Thyroid gland (tissue), 4 donors: ENCODE measurements at places on chromosomes 12 and 14.
A peak's percentile ranks its signal among the peaks of the same experiment; 100 is the strongest.

GRCh38 chr14:57383125-57383745 is 7.2 kb upstream of the NAA30 start:
- no peaks in the 10 kb centered on the region for H3K27me3 ChIP-seq
- no peak overlapping the region for H3K27ac ChIP-seq
- H3K4me1 ChIP-seq: peaks cover 10% of the 10 kb centered on the region
- no peak for DNase-seq
- H3K36me3 ChIP-seq: no peaks in the 10 kb centered on the region

DNA sequence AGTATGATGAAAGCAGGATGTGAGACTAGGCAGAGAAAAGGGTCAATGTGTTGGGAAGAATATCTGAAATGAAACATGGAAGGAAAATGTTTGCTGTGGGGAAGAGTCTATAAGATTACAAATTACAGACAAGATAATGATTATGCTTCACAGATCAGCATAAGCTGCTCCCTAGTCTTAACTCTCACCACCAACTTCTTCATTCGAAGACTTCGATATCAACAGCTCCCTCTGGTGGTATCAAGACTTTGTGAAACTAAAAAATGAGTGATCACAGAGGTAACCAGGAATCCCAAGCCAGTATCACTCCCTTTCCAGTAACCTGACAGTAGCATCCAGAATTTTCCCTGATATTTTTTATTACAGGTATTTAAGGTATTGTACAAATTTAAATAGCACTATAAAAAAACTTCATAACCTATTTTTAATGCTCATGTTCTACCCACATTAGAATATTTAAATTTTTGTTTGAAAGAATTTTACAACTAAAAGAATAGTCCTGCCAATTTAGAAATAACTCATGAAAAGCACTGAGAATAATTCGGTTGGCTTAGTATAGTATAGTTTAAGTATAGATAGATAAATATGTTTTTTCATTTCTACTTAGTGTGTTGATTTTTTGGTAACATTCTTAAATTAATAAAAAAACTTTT is 84.4 kb downstream of the C2CD5 start:
- H3K27ac ChIP-seq: no peak overlapping the region
- H3K4me1 ChIP-seq: no peaks in the 10 kb centered on the region
- H3K4me3 ChIP-seq: no peak overlapping the region
- H3K27me3 ChIP-seq: no peaks in the 10 kb centered on the region
- no peak for DNase-seq

DNA sequence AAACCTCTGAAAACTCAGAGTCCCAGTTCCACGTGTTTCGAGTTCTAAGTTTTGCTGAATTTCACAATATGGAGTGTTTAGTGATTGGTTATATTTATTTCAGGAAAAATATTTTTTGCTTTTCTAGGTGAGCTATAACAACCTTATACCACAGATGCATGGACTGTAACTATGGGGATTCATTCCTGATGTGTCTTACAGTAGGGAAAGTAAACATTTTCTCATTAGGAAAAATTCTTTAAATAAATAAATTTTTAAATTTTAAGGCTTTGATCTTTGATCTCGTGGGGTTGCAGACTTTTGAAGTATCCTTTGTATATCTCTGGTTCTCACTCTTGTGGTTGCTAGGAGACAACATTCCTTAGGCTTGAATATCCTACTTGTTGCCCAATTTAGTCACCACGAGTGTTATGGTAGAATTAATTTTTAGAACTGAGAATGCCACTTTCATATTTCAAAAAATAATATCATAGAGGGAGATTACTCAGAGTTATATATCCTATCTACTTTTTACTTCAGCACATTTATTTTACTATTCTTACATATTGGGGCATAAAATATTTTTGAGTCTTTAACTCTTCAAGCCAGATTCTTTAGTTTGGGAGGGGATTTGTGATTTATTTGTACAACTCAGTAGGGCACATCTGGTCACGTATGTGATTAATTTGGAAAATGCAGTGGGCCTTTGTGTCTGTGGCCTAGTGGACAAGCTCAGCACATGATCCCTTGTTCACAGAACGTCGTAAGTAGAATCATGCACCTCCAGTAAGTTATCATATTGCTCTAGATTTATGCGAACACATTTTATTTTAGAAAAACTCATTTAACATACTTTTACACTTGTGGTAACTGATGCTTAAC is 224.0 kb downstream of the TTC6 start:
- no peak overlapping the region for H3K27ac ChIP-seq
- no peak for DNase-seq

DNA sequence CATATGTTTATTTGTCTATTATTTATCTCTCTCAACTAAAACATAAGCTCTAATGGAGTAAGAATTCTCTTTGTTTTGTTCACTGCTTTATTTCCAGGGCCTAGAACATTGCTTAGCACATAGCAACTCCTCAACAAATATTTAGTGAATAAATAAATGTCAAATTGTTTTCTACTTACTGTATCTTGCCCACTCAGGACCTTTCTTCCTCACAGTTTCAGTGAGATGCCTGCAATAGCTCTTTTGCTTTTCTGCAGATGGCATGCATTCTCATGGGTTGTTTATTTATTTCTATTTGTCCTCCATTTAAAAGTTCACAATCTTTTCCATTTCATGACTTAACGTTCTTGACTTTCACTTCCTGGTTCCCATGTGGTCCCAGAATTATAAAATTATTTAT is 94.9 kb upstream of the TTC7B start:
- no peaks in the 10 kb centered on the region for H3K4me1 ChIP-seq
- no peak overlapping the region for H3K4me3 ChIP-seq
- no peak overlapping the region for H3K27ac ChIP-seq
- H3K36me3 ChIP-seq: no peaks in the 10 kb centered on the region

DNA sequence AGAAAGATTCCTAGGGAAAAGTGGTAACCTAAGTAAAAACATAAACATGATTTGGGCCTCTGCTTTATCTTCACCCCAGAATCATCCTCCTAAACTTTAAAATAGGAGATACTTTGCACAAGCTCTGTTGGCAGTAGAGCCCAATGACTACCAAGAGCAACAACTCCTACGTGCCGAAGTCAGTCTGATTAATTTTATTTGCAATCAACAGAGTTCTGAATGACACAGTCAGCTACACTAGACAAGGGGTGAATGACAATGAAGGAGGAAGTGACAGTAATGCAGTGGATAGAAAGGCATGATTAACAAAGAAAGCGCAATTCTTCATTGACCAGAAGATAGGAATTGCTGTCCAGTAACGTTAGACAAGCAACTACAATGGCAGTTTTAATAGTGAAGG is 957.9 kb upstream of the USP15 start:
- no peaks in the 10 kb centered on the region for H3K27me3 ChIP-seq
- no peak overlapping the region for H3K27ac ChIP-seq
- H3K4me1 ChIP-seq: no peaks in the 10 kb centered on the region
- H3K4me3 ChIP-seq: no peak overlapping the region
- no peaks in the 10 kb centered on the region for H3K36me3 ChIP-seq

GRCh38 chr12:113271853-113272561 is 50.7 kb downstream of the TPCN1 start:
- H3K27ac ChIP-seq: peak overlapping the region; percentile 51
- peaks cover 21% of the 10 kb centered on the region for H3K4me1 ChIP-seq
- H3K27me3 ChIP-seq: no peaks in the 10 kb centered on the region
- H3K4me3 ChIP-seq: no peak overlapping the region

DNA sequence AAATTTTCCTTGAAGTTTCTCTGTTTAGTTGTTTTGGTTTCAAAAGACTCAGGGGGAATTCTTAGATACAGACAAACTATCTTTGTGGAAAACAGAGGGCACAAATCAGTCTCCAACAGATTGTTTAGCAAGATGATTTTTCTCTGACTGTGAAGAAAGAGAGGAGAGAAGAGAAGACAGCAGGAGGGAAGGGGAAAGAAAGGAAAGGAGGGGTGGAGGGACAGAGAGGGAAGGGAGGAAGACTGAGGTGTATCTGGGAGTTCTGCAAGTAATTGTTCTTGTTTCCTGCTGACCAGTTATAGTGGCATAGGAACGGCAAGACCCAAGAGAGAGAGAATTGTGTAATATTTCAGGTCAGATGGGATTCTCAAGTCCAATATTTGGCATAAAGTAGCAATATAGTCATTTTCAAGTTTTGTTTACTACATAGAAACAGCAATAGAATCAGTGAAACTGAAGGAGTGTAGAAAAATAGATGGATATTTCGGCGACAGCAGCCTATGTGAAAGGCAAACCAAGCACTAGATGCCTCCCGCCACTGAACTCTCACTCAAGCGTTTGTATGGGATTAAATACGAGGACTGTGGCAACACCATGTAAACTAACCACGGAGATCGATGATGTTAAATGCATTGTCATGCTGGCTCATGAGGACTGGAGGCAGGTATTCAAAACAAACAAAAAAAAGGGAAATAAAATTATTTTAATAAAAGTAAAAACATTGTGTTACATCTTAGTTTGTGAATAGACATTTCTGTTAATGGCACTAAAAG is 342.5 kb downstream of the SLC16A7 start:
- no peaks in the 10 kb centered on the region for H3K36me3 ChIP-seq
- H3K4me1 ChIP-seq: no peaks in the 10 kb centered on the region
- H3K27me3 ChIP-seq: no peaks in the 10 kb centered on the region
- H3K4me3 ChIP-seq: no peak overlapping the region
- no peak overlapping the region for H3K27ac ChIP-seq
- no peak for DNase-seq

DNA sequence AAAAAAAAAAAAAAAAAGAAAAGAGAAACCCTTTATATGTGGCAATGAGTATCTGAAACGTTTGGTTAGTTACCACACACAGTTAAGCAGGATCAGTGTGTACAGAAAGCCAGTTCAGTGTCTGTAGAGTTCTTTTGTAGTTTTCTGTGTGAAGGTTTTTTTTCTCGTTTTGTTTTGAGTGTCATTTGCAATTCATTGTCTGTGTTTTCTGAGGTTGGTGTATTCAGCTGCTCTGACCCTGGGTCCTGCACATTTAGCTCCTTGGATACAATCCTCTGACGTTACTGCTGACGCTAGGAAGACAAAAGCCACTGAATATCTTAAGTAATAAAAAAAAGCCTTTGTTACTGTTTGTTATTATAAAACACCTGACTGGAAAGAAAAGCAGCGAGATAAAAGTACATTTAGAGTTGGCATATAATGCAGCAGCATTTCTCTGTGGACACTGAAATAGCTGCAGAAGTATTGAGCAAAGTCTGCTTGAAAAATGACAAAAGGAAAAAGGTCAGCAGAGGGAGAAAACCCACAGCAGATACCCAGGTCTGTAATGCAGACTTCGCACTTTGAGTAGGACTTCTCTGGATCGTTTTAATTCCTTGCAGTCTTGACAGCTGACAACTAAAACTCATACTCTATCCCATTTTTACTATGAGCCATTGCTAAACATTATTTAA is 89.0 kb downstream of the POLR3B start:
- no peak overlapping the region for H3K27ac ChIP-seq
- no peak overlapping the region for H3K4me3 ChIP-seq
- H3K36me3 ChIP-seq: no peaks in the 10 kb centered on the region
- peaks cover 5% of the 10 kb centered on the region for H3K4me1 ChIP-seq

GRCh38 chr12:122610911-122611310 is 83.9 kb downstream of the KNTC1 start:
- H3K27me3 ChIP-seq: no peaks in the 10 kb centered on the region
- H3K27ac ChIP-seq: no peak overlapping the region
- no peaks in the 10 kb centered on the region for H3K36me3 ChIP-seq
- H3K4me3 ChIP-seq: no peak overlapping the region

DNA sequence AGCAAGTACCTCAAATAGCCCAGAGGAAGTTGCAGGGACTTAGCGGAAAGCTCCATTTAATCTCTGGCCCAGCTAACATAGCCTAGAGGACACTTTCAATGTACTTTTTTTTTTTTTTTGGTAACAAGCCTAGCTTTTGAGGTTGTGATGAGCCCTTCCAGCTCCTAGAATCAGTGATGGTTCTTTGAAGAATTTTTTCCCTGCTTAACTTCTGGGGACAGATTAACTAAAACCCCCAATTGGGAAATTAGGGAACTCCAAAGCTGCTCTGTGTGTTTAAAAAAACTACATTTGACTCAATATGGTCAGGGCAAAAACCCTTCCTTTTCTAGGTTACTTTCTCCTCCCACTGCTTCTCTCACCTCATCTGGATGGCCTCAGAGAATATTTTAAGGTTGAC is 23.9 kb upstream of the ITGA5 start:
- peaks cover 10% of the 10 kb centered on the region for H3K4me1 ChIP-seq
- no peaks in the 10 kb centered on the region for H3K27me3 ChIP-seq
- H3K4me3 ChIP-seq: no peak overlapping the region

GRCh38 chr12:132689227-132689626 is 1.8 kb downstream of the PXMP2 start:
- no peaks in the 10 kb centered on the region for H3K36me3 ChIP-seq
- H3K27ac ChIP-seq: no peak overlapping the region
- no peak overlapping the region for H3K4me3 ChIP-seq
- H3K27me3 ChIP-seq: no peaks in the 10 kb centered on the region
- no peak for DNase-seq

- no peaks in the 10 kb centered on the region for H3K36me3 ChIP-seq
- no peak for DNase-seq
- peaks cover 26% of the 10 kb centered on the region for H3K27me3 ChIP-seq
- H3K4me1 ChIP-seq: peaks cover 24% of the 10 kb centered on the region
- no peak overlapping the region for H3K27ac ChIP-seq
These were observed 6.8 kb downstream of the SIX6 start for GRCh38 chr14:60515511-60516289.

DNA sequence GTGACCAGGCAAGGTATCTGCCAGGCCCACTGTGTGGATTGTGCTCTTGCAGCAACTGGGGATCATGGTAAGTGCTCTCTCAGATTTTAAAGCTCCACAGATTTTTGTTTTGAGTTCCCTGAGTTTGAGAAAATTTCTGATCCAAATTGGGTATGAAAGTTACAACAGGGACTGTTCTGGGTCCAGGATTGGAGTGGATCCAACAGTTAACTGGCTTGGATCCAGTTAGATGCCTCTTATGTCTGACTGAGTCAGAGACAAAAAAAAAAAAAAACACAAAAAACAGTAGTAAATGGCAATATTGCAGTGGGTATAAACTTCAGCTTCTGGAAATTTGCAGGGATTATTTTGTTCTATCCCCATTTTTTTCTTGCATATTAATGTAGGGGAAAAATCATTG is 598.8 kb downstream of the C12orf50 start:
- DNase-seq: no peak
- no peaks in the 10 kb centered on the region for H3K27me3 ChIP-seq
- no peaks in the 10 kb centered on the region for H3K4me1 ChIP-seq
- no peak overlapping the region for H3K27ac ChIP-seq
- no peak overlapping the region for H3K4me3 ChIP-seq

GRCh38 chr12:91781114-91781513 is 364.5 kb downstream of the BTG1 start:
- H3K36me3 ChIP-seq: no peaks in the 10 kb centered on the region
- DNase-seq: no peak
- H3K4me3 ChIP-seq: no peak overlapping the region

DNA sequence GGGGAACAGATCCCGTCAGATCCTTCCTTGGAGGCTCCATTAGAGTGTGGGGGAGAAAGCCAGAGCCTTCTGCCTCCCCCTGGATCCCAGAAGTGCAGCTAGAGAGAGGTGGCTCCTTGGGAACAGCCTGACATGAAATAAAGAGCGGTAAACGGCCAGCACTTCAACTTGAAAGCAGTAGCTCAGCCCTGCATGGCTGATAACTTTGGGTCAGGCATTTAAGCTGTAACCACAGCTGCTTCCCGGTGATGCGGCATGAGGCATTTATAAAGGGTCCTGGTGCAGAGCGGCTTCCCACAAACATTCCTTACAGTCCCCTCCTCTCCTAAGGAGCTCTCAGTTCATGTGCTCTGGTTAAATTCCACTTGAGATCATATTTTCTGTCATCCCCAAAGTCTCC is 960.3 kb downstream of the VRK1 start:
- H3K36me3 ChIP-seq: no peaks in the 10 kb centered on the region
- no peaks in the 10 kb centered on the region for H3K4me1 ChIP-seq
- no peak overlapping the region for H3K27ac ChIP-seq
- no peak overlapping the region for H3K4me3 ChIP-seq
- no peaks in the 10 kb centered on the region for H3K27me3 ChIP-seq

GRCh38 chr14:104462651-104463630 is 116.6 kb upstream of the C14orf180 start:
- H3K36me3 ChIP-seq: no peaks in the 10 kb centered on the region
- H3K4me3 ChIP-seq: no peak overlapping the region
- H3K27ac ChIP-seq: no peak overlapping the region
- H3K4me1 ChIP-seq: peaks cover 8% of the 10 kb centered on the region
